ENCODE measurements at places on chromosomes 7 and 10.

GRCh38 chr7:101507791-101508252, 121.3 kb downstream of the MYL10 start:
- DNase-seq = no peak

- DNase-seq = no peak
Measured at GRCh38 chr7:71388181-71388580, 256.2 kb downstream of the GALNT17 start.

- DNase-seq = no peak
Measured at GRCh38 chr10:32348297-32349198, 1.6 kb upstream of the EPC1 start.

DNA sequence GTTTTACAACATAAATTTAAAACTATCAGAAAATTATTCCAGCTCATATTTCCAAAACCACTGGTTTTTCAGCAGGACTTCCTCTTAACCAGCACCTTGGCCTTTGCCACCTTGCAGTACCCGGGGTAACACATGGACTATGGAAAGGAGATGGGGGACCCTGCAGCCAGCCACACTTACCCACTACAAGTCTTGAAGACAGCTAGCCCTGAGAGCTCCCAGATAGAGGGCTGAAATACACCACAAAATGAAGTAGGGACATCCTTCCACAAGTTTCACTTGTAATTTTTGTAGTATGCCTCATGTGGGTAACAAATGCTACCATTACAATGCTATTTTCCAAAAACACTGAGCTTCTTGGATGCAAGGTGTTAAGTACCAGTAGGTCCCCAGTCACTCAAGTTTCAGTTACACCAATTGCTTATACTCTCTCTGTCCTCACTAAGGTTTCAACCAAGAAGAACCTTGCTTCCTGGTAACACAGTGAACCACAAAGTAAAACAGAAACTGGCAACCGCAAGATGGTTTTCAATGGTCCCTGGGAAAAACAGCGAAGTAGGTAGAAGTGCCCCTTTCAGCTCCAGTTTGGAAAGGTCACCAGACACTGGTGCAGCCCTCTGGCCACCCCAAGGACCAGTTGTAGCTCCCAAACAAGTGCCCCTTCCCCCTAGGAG, 110.9 kb downstream of the SGMS1 start:
- DNase-seq = no peak

DNA sequence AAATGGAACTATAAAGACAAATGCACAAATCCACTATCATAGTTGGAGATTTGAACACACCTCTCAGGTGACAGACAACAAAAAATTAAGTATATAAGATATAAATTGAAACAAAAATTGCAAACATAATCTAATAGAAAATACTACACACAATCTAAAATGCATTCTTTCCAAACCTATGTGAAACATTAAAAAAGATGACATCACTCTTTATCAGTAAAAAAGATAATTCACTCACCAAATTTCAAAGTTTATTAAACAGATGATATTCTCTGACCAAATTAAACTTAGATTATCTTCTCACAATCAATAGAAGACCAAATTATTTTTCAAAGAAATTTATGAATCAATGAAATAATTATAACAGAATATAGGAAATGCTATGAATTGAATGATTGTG, 4.0 kb downstream of the ZWINT start:
- no peak for DNase-seq

- DNase-seq = no peak
Measured at GRCh38 chr10:127142856-127143255, 53.5 kb downstream of the INSYN2A start.

GRCh38 chr10:13848520-13849445, 262.0 kb downstream of the PRPF18 start:
- DNase-seq = no peak

- no peak for DNase-seq
Measured at GRCh38 chr10:1612908-1613307, 124.4 kb downstream of the ADARB2 start.

DNA sequence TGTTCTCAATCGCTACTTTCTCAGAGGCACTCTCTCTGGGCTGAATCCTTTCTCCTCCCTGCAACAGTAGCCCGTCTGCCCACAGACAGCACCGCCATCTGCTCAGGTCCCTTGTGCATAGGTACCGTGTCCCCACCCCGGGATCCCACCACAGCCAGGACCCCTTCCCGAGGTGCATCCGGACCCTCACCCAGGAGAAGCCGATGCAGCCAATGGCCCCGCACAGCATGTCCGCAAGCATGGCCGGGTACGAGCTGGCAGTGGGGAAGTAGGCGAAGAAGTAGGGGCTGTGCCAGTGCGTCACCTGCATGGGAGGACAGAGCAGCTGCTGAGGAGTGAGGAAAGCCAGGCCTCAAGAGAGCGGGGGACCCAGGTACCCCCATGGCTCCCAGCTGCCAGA, 25.5 kb downstream of the DDC start:
- no peak for DNase-seq

DNA sequence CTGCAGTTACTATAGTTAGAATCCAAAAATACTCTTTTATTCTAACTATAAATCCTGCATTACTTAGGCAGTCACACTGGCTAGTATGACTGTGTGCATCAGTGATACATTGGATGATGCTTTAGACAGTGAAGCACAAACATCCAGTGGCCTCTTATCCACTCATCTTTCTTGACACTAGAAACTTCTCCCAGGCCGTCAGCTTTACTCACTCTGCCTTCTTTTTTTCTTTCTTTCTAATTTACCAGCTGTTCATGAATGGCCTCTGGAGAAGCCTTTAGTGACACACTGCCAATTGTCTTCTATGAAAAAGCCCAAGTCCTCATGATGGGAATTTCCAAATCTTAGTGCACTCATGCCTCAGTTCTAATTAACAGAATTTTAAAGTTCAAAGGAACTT, 26.2 kb upstream of the C10orf90 start:
- no peak for DNase-seq

DNA sequence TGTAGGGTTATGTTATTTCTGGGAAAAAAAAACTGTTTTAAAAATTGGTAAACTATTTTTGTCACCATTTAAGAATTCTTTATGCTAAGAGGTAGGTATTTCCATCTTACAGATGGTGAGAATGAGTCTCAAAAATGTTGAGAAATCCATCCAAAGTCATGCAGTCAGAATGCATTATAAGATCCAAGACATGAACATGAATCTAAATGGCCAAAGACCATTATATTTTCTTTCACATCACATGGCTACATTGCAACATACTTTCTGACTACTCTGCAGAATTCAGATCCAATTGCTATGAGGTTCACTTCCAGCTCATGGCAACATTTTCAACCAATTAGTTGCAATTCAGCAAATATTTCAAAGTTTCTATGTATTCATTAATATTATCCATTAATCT, 181.2 kb downstream of the TWIST1 start:
- DNase-seq = no peak

- DNase-seq = no peak
Measured at GRCh38 chr7:71157757-71158156, 25.8 kb downstream of the GALNT17 start.

DNA sequence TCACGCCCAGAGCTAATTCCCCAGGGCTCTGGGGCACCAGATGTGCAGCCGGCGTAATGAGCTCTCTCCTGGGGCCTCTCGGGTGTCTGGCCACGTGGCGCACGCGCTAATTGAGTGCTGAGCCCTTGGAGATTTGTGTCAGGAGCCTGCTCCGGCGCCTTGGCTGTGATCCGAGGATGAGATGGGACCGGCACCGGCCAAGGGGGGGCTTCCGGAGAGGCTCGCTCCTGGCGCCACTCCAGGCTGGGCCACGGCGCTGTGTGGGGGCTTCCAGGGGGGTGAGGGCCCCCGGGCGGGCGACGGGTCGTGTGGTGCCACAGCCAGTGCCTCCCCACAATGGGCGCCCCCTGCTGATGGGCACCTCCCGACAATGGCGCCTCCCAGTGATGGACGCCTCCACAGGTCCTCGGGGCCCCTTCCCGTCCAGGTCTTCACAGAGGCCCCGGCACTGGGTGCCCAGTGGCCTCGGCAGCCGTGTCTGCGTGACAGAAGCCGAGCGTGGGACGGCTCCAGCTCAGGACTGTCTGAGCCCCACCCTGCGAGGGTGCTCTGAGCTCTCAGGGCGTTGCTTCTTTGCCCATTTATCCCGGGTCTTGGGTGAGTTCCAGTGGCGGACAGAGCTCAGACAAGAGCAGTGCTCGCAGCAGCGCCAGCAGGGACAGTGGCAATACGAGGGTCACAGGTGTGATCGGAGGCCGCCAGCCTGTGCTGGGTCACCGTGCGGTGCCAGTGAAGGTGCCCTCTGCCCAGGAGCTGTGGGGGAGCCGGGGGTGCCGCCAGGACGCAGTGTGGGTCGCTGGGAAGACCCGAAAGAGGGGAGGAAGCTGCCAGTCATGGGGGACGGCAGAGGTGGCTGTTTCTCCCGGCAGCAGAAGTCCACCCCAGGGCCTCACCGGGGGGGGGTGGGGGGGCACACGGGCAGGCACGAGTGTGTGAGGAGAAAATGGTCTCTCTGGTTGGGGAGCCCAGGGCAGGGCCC, 8.2 kb upstream of the NKX6-2 start:
- no peak for DNase-seq

DNA sequence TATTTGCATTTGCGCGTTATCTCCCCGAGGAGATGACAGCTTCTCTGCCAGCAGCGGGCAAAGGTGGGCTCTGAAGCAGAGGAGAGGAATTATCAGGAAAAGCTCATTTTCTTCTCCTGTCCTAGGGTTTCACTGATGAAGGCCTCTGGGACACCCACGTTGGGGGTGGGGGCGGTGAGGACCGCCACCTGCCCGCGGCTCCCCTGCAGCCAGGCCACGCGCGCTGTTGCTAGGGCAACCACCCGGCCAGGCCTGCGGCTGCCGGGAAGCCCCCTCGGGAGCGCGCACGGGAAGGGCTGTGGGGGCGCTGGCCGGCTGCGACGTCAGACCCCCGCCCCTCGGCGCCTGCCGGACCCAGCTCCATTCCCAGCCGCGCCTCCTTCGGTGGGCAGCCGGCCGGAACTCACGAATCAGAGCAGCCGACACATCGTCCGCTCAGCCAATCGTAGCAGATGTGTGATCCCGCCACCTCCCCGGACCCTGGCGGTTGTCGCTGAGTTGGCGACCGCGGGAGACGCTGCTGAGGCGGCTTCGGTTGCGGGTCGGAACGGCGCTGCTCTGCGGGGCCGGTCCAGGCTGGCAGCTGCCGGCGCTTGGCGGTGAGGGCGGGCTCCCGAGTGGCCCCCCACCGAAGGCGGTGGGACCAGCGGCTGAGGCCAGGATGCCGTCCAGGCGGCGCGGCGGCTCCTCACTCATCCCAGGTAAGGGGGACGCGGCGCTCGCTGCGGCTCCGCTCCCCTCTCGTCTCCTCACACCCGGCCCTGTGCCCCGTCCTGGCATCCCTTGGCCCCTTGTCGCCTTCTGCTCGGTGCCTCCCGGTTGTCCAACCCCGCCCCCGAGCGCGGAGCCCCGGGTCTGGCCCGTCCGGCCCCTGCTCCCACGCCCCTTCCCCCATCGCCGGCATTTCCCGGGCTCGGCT, at the start of gene TPST1:
TSS of gene TPST1 (plus strand) at position 513 of the 919 bp plus-strand sequence. CDS start 35,092 bp downstream, outside the sequence.
- peak; percentile 69 for DNase-seq

DNA sequence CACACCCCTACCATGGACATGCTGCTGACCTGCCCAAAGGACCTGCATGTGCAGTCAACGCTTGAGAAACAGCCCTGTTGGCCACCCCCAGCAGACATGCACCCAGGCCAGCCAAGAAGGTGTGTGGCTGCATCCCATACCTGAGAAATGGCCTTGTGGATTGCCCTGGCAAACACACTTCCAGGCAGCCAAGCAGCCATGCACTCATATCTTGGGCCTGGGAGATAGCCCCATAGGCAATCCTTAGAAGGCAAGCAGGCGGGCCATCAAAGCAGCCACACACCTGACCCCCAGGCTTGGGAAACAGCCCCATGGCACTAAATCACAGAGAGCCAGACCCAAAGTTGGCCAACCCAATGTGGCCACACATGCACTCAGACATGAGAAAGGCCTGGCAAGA, 4.9 kb upstream of the AKR1B1 start:
- no peak for DNase-seq

GRCh38 chr7:81053623-81054022, 134.8 kb upstream of the SEMA3C start:
- no peak for DNase-seq

- no peak for DNase-seq
Measured at GRCh38 chr7:74525881-74526280, 72.2 kb downstream of the GTF2IRD1 start.

DNA sequence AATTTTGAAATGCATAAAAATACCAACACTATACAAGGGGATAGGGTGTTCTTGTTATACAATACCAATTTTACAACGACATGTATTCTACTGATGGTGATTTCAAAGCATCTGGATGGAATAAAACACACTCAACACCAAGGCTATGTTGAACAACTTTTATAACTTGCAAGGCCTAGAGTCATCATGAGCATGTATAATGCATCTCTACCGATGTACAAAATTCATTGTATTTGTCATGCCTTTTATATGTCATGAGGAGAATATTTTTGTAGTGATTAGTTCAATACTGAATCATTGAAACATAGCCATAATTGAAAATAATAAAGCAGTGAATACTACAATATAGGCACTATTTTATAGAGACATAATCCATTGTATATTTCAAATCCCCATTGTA, 160.2 kb downstream of the ETV1 start:
- no peak for DNase-seq

DNA sequence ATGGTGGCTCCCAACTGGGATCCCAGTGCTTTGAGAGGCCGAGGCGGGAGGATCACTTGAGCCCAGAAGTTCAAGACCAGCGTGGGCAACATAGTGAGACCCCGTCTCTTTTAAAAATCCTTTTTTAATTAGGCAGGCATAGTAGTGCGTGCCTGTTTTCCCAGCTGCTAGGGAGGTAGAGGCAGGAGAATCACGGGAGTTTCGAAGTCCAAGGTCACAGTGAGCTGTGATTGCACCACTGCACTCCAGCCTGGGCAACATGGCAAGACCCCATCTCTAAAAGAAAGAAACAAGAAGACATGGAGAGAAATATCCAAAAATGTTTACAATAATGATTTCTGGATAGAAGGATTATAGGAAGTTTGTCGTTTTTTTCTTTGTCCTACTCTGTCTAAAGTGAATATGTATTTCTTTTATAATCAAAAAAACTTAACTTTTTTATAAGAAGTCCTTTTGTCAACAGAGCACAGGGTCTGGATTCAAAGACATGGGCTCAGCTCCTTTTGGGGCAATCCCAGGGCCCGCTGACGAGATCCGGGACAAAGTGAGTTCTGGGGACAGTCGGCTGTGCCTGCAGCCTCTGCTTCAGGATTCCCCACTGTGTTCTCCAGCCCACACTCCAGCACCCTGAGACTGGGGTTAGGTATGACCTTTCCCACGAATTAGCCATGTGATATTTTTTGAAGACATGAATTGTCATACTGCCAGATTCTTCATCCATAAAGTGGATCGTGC, 45.6 kb downstream of the PDGFA start:
- no peak for DNase-seq

GRCh38 chr7:155300641-155301452, 3.2 kb downstream of the INSIG1 start:
- DNase-seq = no peak

- peak; percentile 20 for DNase-seq
Measured at GRCh38 chr10:28367929-28368484, 65.1 kb upstream of the MPP7 start.

- DNase-seq = no peak
Measured at GRCh38 chr10:119817991-119818888, 54.4 kb downstream of the MCMBP start.

GRCh38 chr10:131320860-131321604, 9.5 kb upstream of the TCERG1L start:
- no peak for DNase-seq

- no peak for DNase-seq
Measured at GRCh38 chr10:63228237-63228636, 95.1 kb downstream of the NRBF2 start.
